T-helper 2 cell (primary cell): ENCODE measurements at places on chromosomes 2 and 18.
A peak's percentile ranks its signal among the peaks of the same experiment; 100 is the strongest.

DNA sequence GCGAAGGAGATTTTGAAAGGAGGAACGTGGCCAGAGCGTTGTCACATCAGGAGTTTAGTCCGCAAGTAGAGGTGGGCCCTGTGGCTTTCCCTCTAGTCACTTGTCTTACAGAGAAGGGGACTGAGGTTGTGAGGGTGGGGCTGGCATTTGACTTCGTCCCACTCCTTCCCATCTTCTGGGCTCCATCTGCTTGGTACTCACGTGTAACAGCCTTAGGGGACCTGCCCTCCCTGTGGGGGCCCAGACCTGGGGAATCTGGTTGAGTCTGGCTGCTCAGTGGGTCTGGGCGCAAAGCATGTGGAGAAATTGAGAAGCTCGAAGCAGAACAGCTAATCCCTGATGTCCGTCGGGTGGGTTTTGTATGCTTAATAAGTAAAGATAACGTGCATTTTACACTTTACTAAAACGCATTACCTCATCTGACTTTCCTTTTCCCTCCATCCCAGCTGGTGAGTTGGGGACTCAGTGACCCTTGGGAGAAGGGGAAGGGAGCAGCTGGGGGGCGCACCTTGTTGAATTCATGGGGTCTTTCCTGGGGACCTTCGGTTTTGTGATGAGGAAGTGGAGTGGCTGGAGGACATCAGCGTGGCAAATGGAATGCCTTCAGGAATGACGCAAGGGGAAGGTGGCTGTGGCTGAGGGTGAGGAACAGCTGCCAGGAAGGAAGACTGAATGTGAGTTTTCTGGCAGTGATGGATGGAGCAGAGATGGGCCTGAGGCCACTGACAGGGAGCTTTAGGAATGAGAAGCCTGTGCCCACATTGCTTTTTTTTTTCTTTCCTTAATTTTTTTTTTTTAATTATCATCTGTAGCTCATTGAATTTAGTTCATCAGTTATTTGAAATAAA lies 44.8 kb downstream of the ASAP2 start:
- DNase-seq = no peak

DNA sequence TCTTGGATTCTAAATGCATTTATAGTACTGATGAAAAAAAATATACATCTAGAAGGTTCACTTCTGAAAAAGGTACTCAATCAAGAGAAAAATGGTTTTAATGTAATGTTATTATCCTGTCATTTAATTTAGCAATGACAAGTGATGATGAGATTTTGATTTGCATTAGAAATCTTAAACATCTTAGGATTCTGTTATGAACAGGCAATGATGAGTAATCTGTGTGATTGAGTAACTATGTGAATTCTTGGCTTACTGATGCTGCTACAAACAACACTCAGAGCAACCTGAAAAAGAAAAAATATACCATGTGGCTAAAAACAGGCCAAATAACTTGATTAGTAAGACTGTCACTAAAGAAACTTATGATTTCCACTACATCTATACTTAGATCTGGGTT lies 30.1 kb downstream of the RBKS start:
- no peak for DNase-seq

DNA sequence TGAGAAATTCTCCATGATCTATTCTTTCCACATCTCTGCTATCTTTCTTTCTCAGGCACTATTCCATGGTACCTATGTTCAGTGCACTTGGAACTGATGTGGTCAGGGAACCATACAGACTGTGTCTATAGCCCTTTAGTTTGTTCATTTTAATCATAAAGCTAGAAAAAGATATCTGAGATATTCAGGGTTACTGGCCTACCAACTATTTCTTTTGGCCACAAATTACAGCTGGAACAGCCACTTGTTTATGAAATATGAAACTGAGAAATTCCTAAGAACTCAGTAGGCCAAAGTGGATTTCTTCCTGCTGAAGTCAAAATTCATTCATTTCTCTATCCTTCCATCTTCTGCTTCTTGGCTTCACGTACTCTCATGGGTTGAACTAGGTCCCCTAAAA lies 22.8 kb upstream of the LYPD1 start:
- no peak for DNase-seq

DNA sequence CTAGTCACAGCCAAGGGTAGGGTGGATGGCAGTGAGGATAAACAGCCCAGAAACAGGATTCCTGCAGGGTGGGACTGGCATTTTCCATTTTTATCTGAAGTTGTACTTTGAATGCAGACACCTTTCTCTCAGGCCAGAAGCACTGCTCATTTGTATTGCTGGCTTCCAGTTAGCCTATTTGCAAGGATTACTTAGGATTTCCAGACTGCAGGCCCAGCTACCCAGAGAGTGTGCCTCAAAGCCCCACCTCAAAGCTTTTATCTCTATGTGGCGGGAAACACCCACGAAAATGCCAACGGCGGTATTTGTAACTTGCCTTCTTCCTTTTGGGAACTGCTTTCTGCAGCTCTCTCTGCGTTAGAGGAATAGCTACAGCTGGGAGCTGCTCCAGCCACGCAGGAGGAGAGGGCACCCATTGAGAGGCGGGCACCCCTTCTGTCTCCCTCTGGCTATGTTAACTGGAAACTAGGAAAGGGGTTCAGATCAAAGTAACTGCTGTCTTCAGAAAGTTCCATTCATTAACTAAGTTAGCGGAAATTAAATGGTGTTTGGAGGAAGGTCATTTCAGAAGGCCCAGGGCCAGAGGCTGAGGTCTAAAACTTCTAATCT lies 144.9 kb downstream of the TGIF1 start:
- DNase-seq = peak; percentile 53

- DNase-seq = no peak
Measured at GRCh38 chr18:37619964-37620363, 54.4 kb upstream of the CELF4 start.

DNA sequence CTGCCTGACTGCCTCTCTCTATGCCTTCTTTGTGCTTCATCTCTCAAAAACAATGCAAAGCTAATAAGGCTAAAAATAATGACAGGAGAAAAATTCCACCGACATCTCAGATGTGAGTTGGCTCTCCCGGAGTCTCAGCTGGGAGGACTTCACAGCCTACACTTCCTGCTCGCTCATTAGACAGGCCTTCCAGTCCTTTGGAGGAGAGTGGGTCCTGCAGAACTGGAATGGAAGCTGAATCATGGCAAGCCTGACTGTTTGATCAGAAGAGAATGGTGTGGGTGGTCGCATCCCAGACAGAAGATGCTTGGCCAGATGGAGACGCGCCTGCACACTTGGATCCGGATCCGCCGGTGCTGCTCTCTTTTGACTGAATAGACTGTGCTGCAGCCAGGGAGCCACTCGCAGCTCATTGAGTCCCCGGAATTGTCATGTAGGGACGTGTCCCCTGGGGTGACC lies 49.7 kb downstream of the TRIB2 start:
- no peak for DNase-seq

- no peak for DNase-seq
Measured at GRCh38 chr2:17733599-17733998, 20.0 kb downstream of the SMC6 start.

DNA sequence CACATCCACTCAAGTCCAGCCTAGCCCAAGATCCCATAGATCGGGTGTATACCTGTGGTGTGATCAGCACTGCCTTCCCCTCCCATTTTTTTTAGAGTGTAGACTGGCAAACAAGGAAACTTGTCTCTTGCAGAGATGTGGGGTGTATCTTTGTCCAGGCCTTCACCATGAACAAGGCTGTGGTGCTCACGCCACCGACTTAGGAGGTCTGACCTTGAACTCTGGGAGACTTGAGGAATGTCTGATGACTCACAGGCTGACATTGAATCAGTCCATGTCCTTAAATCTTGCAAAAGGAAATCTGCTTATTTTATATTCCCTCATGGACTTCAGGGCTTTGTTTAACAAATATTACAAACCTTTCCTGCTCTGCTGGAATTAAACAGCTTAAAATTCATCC lies 4.5 kb upstream of the CTIF start:
- DNase-seq = no peak

- DNase-seq = no peak
Measured at GRCh38 chr2:95284886-95285541, 10.8 kb downstream of the PROM2 start.

- no peak for DNase-seq
Measured at GRCh38 chr18:7205346-7205745, 25.5 kb upstream of the LRRC30 start.

DNA sequence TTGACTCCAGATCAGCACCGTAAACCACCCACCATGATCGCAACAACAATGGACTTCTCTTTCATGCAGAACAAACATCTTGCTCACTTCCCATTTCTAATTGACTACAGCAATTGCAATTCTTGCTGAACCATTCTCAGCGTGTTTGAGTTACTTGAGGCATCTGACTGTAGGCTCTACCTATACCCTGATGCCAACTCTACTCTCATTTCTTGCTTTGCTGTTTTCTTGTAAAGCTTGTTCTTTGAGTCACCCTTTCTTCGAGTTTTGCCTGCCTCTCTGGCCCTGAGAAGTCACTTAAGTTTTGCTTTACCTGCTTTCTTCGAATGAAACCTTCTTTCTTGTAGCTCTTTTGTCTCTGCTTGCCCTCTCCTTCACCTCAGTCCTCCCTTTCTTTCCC lies 160.5 kb upstream of the RND3 start:
- no peak for DNase-seq

- DNase-seq = no peak
Measured at GRCh38 chr18:79698668-79699335, 19.2 kb downstream of the CTDP1 start.

GRCh38 chr18:57980573-57981307 lies 63.3 kb upstream of the NEDD4L start:
- DNase-seq = no peak

DNA sequence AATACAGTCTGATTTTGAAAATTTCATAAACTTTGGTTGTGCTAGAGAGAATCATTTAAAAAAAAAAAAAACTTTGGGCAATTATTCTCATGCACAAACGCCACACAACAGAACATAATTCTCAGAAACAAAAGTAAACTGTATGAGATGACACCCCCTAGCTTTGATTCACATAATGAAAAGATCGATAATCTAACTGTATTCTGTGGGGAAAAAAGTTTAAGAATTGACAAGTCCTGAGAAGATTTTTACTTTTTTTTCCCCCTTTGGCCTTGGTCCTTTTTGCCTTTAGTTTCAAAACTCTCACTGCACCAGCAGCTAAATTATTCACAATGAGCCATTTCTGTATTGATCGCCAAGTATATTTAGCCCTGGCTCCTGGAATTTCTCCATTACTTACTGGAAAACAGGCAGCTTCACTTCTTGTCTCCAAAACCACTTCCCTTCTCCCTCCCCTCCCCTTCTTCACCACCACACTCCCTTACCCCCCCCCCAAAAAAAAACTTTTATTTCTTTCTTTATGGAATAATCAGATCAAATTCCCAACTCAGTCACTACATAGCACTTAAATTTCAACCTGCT lies 2.0 kb downstream of the IKZF2 start:
- DNase-seq = no peak

GRCh38 chr18:30088238-30089015 lies 954.1 kb downstream of the DSC3 start:
- no peak for DNase-seq

- DNase-seq = no peak
Measured at GRCh38 chr18:48356909-48357631, 52.1 kb downstream of the ZBTB7C start.

DNA sequence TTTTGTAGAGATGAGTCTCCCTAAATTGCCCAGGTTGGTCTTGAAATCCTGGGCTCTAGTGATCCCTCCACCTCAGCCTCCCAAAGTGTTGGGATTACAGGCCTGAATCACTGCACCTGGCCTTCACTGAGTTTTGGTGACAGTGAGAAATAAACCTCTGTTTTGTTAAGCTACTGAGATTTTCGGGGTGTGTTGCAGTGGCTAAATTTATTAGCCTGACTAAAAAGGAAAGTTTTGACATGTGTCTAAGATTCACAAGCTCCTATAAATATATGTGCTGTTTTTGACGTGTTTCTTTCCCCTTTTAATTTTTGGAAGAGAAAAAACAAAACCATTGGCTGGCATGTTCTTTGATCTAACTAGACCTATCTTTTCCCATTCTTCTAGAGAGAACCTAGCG lies 190.5 kb upstream of the MC4R start:
- no peak for DNase-seq

GRCh38 chr2:11050565-11050964 lies 104.7 kb upstream of the SLC66A3 start:
- no peak for DNase-seq

- DNase-seq = no peak
Measured at GRCh38 chr2:203719456-203720410, 13.3 kb downstream of the CD28 start.

DNA sequence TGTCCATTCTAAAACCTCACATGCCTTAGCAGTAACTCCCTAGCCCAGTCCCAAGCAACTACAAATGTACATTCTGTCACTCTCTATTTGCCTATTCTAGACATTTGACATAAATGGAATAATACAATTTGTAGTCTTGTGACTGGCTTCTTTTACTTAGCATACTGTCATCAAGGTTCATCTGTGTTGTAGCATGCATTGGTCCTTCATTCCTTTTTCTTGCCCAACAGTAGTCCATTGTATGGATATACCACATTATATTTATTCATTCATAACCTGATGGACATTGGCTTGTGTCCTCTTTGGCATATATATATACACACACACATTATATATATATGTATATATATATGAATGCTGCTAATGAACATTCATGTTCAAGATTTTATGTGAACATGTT lies 2.2 kb upstream of the MFSD2B start:
- DNase-seq = no peak

DNA sequence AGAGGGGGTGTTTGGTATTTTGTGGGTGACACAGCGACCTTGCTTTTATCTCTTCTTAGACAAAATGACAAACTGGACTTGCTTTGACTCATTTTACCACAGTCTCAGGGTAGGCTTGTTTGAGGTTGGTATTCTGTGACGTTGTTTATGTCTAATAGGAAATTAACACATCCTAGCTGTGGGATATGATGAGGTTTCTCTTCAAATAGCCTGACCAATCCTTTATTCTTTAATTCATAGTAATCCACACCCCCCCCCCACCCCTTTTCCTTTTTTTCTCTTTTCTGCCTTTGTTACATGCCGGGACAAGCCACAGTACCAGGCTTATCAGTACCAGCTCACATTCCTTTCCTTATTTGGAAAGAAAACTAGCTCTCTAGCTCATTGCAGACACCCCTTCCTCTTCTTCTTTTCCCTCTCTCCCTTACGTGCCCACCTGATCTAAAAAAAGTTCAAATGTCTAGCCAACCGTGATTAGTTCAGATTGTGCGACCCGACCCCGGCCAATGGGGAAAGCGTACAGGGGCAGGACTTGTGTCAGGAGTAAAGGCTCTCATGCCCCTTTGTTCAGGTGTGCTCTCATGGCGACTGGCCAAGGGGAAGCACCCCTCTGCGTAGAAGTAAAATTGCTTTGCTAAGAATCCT lies 52.2 kb upstream of the PTPRM start:
- no peak for DNase-seq

- no peak for DNase-seq
Measured at GRCh38 chr2:121596221-121597080, 52.8 kb downstream of the CLASP1 start.

GRCh38 chr2:236092714-236093113 lies 75.5 kb downstream of the GBX2 start:
- no peak for DNase-seq

GRCh38 chr18:22844190-22844589 lies 88.9 kb upstream of the RBBP8 start:
- DNase-seq = no peak

DNA sequence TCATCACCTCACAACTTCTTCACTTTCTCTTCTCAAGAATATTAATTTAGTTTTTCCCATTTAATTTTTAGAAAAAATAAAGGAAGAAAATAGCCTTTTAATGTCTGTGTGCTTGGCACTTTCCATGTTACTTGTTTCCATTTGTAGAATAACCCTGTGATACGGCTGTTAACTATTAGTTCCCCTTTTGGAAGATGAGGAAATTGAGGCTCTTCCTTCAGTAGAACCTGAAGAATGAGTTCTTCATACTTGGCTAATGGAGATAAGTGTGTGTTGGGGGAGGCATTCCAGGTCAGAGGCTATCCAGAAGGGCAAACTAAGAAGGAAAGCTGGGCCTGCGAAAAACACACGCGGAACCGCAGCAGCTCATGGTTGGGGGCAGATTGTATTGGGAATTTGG lies 38.3 kb downstream of the ZNF532 start:
- DNase-seq = no peak
